ENCODE measurements at places on chromosomes 4 and X.

- no peak for DNase-seq
Observed at GRCh38 chr4:66219401-66219800, 549.1 kb upstream of the EPHA5 start.

- DNase-seq, result no peak
Observed at GRCh38 chr4:88391703-88392102, 13.1 kb downstream of the HERC6 start.

GRCh38 chr4:76697129-76697803 is 200.7 kb downstream of the SOWAHB start:
- DNase-seq, result no peak

GRCh38 chr4:9999956-10000561 is 21.2 kb downstream of the SLC2A9 start:
- DNase-seq, result no peak

- DNase-seq, result no peak
Observed at GRCh38 chr4:147831551-147832171, 99.8 kb downstream of the ARHGAP10 start.

GRCh38 chrX:132442691-132443090 is 46.1 kb downstream of the MBNL3 start:
- DNase-seq, result no peak

DNA sequence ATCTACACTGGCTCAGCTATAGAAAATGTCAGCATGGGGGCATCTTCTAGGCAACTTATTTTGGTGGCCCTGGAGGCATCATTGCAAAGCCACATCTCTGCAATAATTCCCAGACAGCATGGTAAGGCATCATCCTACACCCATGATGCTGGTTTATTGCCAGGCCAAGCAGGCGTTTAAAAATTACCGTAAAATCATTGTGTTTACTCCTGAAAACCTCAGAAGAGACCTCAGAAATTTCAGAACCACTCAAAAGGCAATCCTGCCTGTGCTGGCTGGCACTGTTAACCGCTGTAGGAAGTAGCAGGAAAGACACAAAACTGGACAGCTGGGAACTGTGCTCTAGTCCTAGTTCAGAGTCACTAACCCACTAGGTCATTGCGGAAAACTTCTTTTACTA is 63.2 kb downstream of the MID1 start:
- no peak for DNase-seq

- no peak for DNase-seq
Observed at GRCh38 chrX:19758539-19758938, 128.9 kb downstream of the SH3KBP1 start.

DNA sequence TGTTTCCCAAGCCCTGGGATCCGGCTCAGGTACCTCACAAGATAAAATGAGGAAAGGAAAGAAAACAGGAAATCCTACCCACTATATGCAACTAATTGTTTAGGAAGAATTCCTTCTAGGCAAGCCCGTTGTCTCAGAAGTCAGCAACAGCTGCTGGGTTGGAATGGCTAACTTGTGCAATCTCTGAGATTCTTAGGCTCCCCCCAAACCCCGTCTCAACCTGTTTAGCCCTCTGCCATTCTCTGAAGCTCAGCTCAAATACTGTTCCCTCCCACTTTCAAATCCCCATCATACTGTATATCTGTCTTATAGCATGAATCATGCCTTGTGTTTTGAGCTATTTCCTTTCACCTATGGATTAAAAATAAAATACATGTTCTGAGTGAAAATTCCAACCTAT is 28.9 kb downstream of the STARD8 start:
- no peak for DNase-seq

DNA sequence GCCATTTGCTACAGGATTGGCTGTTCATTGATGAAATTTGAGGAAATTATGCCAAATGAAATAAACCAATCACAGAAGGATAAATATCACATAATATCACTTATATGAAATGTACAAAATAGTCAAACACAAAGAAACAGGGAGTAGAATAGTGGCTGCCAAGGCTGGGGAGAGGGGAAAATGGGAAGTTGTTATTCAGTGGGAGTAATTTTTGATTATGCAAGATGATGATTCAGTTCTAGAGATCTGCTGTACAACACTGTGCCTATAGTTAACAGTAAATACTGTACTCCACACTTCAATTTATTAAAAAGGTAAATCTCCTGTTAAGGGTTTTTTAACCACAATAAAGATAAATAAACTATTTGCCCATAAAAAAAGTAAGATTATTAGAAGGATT is 101.1 kb downstream of the TMA16 start:
- DNase-seq, result no peak

GRCh38 chr4:21191317-21191716 is 491.1 kb downstream of the PACRGL start:
- DNase-seq, result no peak

- no peak for DNase-seq
Observed at GRCh38 chr4:121139533-121140222, 24.4 kb downstream of the TNIP3 start.

- peak; percentile 41 for DNase-seq
Observed at GRCh38 chr4:78057135-78057599, at the start of gene FRAS1. Gene FRAS1 (plus strand): TSS chr4:78057323. CDS start chr4:78058010, 687 bp downstream.

GRCh38 chr4:87851953-87852352 is 19.2 kb downstream of the MEPE start:
- DNase-seq, result no peak

GRCh38 chr4:89519771-89520320 is 212.2 kb upstream of the GPRIN3 start:
- no peak for DNase-seq

- no peak for DNase-seq
Observed at GRCh38 chr4:153927451-153927850, 138.6 kb upstream of the SFRP2 start.

DNA sequence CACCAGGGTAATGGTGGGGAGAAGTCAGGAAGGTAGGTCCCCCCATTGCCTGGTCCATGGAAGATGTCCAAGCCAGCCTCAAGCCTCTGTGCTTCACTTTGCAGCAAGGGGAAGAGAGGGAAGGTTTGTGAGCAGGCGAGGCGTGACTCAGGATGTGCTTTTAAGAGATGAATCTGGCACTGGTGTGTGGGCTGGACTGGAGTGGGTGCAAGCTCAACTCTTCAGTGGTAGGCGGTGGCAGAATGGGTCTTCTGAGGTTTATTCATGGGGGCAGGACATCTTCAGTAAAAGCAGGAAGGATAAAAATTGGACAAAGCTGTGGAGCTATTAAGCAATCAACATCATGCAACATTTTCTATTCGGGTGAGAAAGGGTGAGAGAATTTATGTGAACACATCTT is 19.4 kb downstream of the GPM6B start:
- no peak for DNase-seq

DNA sequence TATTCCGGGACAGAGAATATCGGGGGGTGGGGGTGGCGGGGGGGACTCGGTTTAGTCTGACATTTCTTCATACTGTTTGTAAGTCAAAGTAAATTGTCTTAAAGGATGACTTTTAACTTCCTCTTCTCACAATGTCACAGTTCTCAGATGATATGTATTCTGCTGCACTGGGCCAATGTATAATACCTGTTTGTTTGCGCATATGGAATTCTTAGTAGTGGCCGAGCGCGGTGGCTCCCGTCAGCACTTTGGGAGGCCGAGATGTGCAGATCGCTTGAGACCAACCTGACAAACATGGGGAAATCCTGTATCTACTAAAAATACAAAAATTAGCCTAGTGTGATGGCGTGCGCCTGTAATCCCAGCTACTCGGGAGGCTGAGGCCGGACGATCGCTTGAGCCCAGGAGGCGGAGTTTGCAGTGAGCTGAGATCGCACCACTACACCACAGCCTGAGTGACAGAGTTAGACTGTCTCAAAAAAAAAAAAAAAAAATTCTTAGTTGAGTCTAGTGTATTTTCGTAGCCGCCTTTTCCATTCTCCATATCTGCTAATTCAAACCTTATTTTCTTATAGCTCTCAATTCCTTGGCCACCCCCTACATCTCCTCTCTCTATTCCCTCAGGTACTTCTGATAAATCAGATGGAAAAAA is 851 bp downstream of the POLR2B start:
- peak; percentile 85 for DNase-seq

DNA sequence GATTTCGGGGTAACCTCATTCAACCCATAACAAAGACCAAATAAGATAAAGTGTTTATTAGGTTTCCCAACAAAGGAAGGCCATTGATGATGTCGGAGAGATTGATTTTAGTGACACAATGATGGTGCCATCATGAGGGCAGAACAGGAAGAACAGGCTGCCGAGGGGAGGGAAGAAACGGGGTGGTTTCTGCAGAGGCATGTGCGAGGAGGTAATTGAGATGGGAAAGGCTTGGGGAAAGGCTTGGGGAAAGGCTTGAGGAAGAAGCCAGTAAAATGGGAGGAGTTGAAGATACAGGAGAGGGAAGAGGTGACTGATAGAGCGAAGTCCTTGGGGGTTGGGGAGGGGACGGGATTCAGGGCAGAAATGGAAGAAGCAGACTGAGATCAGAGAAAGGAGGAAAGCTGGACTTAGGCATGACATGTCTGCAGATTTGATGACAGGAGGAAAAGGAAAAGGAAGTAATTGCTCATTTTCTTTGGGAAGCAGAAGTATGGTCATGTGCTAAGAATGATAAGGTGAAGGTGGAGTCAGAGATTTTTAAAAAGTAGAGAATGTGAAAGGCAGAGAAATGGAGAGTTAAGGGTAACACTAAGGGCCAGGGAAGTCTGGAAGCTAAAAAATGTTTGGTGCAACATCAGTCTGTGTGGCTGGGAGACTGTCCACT is 6.0 kb downstream of the HPSE start:
- no peak for DNase-seq

GRCh38 chrX:105837232-105837631 is 14.9 kb downstream of the NRK start:
- DNase-seq, result no peak

GRCh38 chr4:33437406-33437805 is 2717.2 kb downstream of the PCDH7 start:
- DNase-seq, result no peak

GRCh38 chrX:35104626-35105025 is 162.0 kb downstream of the FAM47B start:
- DNase-seq, result no peak

- DNase-seq, result no peak
Observed at GRCh38 chrX:13863324-13863723, 46.4 kb upstream of the GPM6B start.

DNA sequence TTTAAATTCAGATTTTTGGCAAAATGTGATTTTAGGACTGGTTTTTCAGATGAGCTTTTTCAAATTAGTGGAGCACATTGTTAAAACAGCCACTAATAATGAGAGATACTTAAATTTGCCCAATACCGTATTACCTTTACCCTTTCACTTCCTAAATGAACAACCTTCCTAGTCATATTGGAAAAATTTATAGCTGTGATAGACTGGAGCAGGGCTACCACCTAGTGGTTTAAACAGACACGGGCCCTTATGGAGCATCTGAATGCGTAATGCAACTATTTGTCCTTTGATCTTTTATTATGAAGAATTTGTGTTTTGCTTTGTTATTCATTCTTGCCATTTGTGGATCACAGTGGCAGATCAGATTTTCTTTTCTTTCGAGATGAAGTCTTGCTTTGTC is 72.7 kb downstream of the KDM6A start:
- no peak for DNase-seq

- DNase-seq, result no peak
Observed at GRCh38 chr4:5751666-5752375, 40.8 kb downstream of the EVC start.

GRCh38 chr4:185685804-185686203 is 126.2 kb downstream of the SORBS2 start:
- DNase-seq, result no peak

DNA sequence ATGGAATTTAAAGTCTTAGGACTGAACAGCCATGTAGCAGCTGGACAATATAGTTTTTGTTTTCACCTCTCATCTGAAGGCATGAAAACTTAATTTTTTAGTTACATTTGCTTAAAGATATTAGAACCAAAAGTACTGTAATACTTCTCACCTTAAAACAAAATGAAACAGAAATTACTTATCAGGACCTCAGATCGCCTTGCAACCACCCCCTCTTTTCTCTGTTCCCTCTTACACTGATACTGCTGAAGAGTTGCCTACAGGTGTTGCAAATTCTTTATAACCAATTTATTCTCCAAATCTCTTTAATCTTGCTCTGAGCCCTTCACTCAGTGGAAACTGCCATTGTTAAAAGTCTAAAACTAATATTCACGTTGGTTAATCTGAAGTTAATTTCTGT is 145.0 kb downstream of the SPCS3 start:
- DNase-seq, result no peak
